A549 treated with Hydrocortisone at 1 μM for 4 hours (cell line): ENCODE measurements at places on chromosomes 5 and 9. TPM values are rescaled to one million over a fixed set of nuclear protein-coding genes. Genes with fewer than 3 reads are reported as not detected.

The BDP1 gene
- total RNA-seq: 7.6 to 12.8 TPM (median 9.3 TPM) in 5 replicates

The GRIA1 gene
- not detected in 5 replicates for total RNA-seq

The PCDHA1 gene
- 0.14 to 0.29 TPM (median 0.23 TPM) in 5 replicates for total RNA-seq

The ACOT12 gene
- 0.05 TPM in 1 of 5 replicates, not detected in the others for total RNA-seq

The FGFR4 gene
- total RNA-seq: 18.9 to 22.4 TPM (median 21.7 TPM) in 5 replicates

The ANKRD18A gene
- total RNA-seq: 8.1 to 12.4 TPM (median 9.1 TPM) in 5 replicates

The CD14 gene
- total RNA-seq: 3.3 to 4.5 TPM (median 4.1 TPM) in 5 replicates

The ZDHHC11B gene
- total RNA-seq: 1.1 to 1.5 TPM (median 1.3 TPM) in 5 replicates

The FAM153A gene
- total RNA-seq: not detected in 5 replicates

The PCDH1 gene
- total RNA-seq: 1.9 to 4.5 TPM (median 3.4 TPM) in 5 replicates

The KIF12 gene
- total RNA-seq: 1.3 to 2.2 TPM (median 1.8 TPM) in 5 replicates

The MEGF10 gene
- not detected in 5 replicates for total RNA-seq

The FCN2 gene
- not detected in 5 replicates for total RNA-seq

The C1QTNF3 gene
- total RNA-seq: 0.09 to 0.39 TPM (median 0.25 TPM) in 5 replicates

The STC2 gene
- 37.3 to 63.0 TPM (median 41.3 TPM) in 5 replicates for total RNA-seq
